Panc1 (cell line): ENCODE measurements at places on chromosomes 6 and 20. TPM values are rescaled to one million over a fixed set of nuclear protein-coding genes. Genes with fewer than 3 reads are reported as not detected.

DNA sequence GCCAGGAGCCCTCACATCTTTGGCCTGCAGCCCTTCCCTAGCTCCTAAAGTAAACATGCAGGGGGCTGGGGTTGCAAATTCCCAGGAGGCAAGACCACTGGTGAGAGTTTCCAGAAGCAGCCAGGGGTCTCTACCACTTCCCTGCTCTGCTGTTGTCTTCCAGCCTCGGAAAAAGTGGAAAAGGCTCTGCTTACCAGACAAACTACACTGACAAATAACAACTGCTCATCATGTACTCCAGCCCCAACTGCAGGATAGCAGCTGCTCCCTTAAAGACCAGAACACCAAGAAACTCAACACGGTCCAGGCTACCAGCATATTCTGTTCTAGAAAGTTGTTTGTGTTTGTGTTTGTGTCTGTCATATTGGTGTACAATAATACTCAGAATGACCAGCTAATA, 187.5 kb upstream of the MARCKS start:
- no peaks in the 10 kb centered on the region for H3K36me3 ChIP-seq
- H3K27me3 ChIP-seq: no peaks in the 10 kb centered on the region
- peaks cover 9% of the 10 kb centered on the region; the same call in 1 of the 2 replicates for H3K4me1 ChIP-seq
- no peak for DNase-seq
- no peak overlapping the region for H3K4me3 ChIP-seq

DNA sequence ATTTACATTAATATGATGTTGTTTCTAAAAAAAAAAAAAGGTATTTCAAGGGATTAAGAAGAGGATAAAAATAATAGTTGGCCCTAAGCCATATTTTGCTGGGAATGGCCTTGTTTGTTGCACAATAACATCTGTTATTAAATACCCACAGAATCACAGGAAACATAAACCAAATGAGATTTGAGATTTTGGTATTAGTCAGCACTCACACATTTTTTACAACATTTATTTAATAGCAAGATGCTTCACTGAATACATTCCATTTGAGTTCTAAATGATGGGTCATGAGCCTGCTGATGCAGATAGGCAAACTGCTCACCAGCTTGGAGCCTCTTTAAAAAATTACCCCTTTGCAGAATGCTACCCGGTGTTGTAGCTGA, 92.9 kb upstream of the ENPP5 start:
- H3K36me3 ChIP-seq: no peaks in the 10 kb centered on the region
- DNase-seq: no peak
- no peaks in the 10 kb centered on the region for H3K4me1 ChIP-seq
- H3K27me3 ChIP-seq: no peaks in the 10 kb centered on the region; the same call in 1 of the 2 replicates
- no peak overlapping the region for H3K4me3 ChIP-seq

DNA sequence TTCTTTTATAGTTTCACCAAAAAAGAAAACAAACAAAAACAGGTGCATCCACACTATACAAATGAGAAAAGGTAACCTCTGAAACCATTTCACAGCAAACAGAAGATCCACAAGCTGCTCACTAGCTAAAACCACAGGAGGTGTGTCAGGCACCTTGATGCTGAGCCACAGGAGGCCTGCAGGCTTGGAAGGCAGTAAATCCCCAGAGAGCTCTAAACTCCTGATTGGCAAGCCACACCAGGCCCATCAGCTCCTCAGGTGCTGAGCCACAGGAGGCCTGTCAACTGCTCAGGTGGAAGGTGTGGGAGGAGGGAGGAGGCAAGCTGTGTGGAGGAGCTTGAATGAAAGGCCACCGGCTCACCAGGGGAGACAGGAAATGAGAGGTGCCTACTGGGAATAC, 273.0 kb downstream of the PKHD1 start:
- H3K27me3 ChIP-seq: no peaks in the 10 kb centered on the region
- no peak for DNase-seq
- H3K36me3 ChIP-seq: no peaks in the 10 kb centered on the region
- no peaks in the 10 kb centered on the region for H3K4me1 ChIP-seq
- H3K4me3 ChIP-seq: no peak overlapping the region
- no peak overlapping the region for H3K27ac ChIP-seq

DNA sequence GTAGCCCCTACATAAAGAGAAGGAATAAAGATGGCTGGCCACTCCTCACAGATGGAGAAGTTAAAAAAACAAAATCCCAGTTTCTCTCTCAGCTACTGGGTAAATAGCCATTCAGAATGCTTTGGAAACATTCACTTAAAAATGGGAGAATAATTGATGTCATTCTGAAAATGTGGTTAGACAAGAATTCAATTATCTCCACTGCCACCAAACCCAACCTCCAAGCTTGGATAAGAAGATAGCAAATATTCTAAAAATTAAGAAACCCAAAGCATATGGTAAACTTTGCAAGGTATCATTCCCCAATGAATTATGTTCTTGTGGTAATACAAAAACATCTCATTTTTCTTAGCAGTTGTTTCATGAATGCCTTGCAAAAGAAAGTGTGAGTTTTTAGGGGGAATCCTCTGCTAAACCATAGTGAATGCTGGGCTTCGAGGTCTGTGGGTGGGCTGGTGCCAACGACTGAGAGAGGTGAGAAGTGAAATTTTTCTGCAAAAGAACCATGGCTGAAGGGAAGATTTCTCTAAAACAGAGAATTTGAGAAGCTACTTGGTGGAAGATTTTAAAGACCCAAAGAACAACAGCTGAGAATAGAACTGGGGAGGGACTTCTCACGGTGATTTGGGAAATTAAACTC, 497.9 kb upstream of the JARID2 start:
- 0 out of 2 replicates have a peak, but pooled peaks cover 2% of the 10 kb centered on the region for H3K27me3 ChIP-seq
- H3K4me1 ChIP-seq: no peaks in the 10 kb centered on the region
- H3K36me3 ChIP-seq: no peaks in the 10 kb centered on the region
- H3K27ac ChIP-seq: no peak overlapping the region

DNA sequence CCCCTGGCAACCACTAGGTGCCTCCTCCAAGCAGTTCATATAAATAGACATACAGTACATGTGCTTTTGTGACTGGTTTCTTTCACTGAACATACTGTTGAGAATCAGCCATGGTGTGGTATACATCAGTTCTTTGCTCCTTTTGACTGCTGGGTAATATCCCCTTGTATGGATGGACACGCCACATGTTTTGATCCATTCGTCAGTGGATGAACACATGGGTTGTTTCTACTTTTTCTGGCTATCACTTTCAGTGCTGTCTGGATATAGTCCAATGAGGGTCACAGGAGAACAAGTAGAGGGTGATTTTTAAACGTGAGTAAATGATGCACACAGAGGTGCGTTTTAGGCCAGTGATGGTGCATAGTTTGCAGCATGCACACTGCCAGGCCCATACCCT, 183.9 kb downstream of the FOXA2 start:
- no peaks in the 10 kb centered on the region for H3K27me3 ChIP-seq
- peaks cover 27% of the 10 kb centered on the region for H3K4me1 ChIP-seq
- H3K36me3 ChIP-seq: no peaks in the 10 kb centered on the region

- no peaks in the 10 kb centered on the region for H3K27me3 ChIP-seq
- no peak overlapping the region for H3K27ac ChIP-seq
- DNase-seq: no peak
Measured at GRCh38 chr6:98295515-98296175, 538.7 kb upstream of the POU3F2 start.

DNA sequence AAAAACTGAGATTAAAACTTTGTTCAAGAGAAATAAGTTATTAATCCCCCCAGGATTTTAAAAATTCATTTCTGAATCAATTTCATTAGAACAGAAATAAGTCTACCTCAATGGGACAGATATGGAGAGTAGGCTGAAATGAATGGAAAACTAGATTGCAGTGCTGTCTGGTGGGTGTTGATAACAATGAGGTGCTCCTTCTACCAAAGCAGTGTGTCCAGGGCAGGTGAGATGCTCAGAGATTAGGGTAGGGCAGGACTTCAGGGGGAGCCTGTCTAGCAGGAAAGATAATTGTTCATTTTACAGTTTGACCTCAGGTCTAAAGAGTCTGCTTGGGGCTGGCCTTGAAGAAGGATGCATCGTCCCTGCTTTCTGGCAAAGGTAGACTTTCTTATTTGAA, 38.0 kb upstream of the MYLIP start:
- no peak for DNase-seq
- H3K4me3 ChIP-seq: no peak overlapping the region
- no peaks in the 10 kb centered on the region for H3K4me1 ChIP-seq
- no peaks in the 10 kb centered on the region for H3K36me3 ChIP-seq
- H3K27ac ChIP-seq: no peak overlapping the region
- H3K27me3 ChIP-seq: peaks cover 4% of the 10 kb centered on the region; the same call in 1 of the 2 replicates

DNA sequence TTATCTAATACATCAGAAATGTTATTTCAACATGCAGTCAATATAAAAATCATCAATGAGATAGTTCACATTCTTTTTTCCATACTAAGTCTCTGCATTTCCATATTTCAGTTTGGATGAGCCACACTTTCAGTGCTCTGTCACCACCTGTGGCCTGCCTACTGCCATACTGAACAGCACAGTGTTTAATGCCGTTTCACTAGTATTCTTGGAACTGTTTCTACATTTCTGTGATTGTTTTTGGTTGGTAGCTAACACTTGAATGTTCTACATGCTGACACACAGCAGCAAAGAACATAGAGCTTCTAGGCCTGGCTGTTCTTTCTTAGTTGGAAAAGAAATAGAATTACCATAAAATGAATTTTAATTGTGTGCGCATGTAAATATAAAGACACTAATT, 61.4 kb upstream of the KIF25 start:
- DNase-seq: no peak
- H3K27ac ChIP-seq: no peak overlapping the region
- H3K4me3 ChIP-seq: no peak overlapping the region
- H3K4me1 ChIP-seq: no peaks in the 10 kb centered on the region
- no peaks in the 10 kb centered on the region for H3K27me3 ChIP-seq

GRCh38 chr6:149031859-149032598, 285.2 kb downstream of the UST start:
- H3K27ac ChIP-seq: no peak overlapping the region
- no peaks in the 10 kb centered on the region for H3K27me3 ChIP-seq
- no peak for DNase-seq
- peaks cover 10% of the 10 kb centered on the region for H3K4me1 ChIP-seq
- H3K36me3 ChIP-seq: no peaks in the 10 kb centered on the region

- H3K4me3 ChIP-seq: no peak overlapping the region
- no peak for DNase-seq
- no peaks in the 10 kb centered on the region for H3K36me3 ChIP-seq
- peaks cover 2% of the 10 kb centered on the region; the same call in 1 of the 2 replicates for H3K27me3 ChIP-seq
Measured at GRCh38 chr20:56831795-56832194, 202.7 kb downstream of the TFAP2C start.

- no peaks in the 10 kb centered on the region for H3K36me3 ChIP-seq
- DNase-seq: no peak
- no peak overlapping the region for H3K4me3 ChIP-seq
Measured at GRCh38 chr6:17980329-17980728, 7.1 kb downstream of the KIF13A start.

DNA sequence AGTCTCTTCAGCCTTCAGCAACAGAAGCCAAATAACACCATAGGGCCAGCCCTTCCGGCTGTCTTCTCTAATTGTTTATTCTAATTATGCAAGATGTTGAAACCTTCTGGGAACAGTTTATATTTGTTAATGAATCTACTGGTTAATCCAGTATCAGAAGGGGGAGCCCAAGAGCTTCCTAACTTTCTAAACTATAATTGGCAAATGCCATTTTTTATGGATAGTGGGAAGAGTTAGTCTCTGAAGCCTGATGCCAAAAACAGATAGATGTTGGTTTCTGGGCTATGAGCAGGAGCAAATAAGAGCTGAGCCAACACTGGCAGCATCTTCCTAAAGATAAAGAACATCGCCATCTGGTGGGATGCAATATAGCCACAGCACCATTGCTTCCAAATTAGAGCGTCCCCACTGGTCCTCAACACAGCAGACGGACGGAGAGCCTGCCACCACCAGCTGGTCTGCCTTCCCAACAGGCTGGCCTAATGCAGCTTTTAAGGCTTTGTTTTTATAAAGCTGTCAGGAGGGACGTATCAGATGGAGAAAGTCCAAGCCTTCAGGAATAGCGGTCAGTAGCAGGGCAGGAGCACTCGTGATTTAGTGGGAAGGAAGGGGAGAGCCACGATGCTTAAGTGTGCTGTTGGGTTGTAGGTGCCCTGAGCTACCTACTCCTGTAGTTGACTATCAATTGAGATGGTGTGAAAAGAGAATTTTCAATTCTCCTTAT, 118.8 kb downstream of the RALGAPA2 start:
- no peak overlapping the region for H3K4me3 ChIP-seq
- no peaks in the 10 kb centered on the region for H3K4me1 ChIP-seq
- H3K27ac ChIP-seq: no peak overlapping the region
- H3K36me3 ChIP-seq: no peaks in the 10 kb centered on the region

GRCh38 chr6:25403150-25403549, 124.0 kb downstream of the CARMIL1 start:
- H3K36me3 ChIP-seq: no peaks in the 10 kb centered on the region
- H3K4me1 ChIP-seq: no peaks in the 10 kb centered on the region
- no peak overlapping the region for H3K4me3 ChIP-seq
- H3K27me3 ChIP-seq: no peaks in the 10 kb centered on the region

GRCh38 chr20:24546232-24546892, 76.9 kb downstream of the SYNDIG1 start:
- H3K27ac ChIP-seq: no peak overlapping the region
- no peaks in the 10 kb centered on the region for H3K4me1 ChIP-seq
- no peaks in the 10 kb centered on the region for H3K36me3 ChIP-seq
- H3K4me3 ChIP-seq: no peak overlapping the region

DNA sequence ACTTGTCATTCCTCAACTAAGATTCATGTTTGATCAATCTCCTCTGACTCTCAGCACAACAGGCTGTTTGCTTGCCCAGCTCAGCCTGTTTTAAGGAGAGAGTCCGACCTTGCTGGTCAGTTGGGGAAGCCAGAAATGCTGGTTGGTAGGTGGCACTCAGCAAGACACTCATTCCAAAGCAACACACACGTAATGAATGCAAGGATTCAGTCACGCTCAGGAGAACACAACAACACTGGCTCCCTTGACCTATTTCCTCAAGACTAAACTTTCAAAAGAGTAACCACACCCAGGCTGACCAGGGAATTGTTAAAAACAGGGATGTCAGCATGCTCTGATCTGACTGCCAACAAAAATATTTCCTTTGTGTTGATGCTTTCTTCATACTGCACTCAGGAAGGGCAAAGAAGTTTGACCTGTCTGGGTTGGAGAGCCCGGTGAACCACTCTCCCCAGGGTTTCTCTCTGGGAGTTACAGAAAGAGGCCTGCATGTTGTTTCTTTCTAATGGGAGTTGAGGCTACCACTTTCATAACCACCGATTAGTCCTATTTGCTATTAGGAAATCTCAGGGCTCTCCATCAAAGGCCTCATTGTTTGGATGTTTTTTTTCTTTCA, 25.6 kb upstream of the PREP start:
- no peak for DNase-seq
- no peaks in the 10 kb centered on the region for H3K27me3 ChIP-seq
- no peak overlapping the region for H3K4me3 ChIP-seq

- H3K27me3 ChIP-seq: peaks cover 2% of the 10 kb centered on the region; the same call in 1 of the 2 replicates
- H3K36me3 ChIP-seq: no peaks in the 10 kb centered on the region; the same call in 1 of the 2 replicates
- peak overlapping the region; percentile 39 for H3K27ac ChIP-seq
- no peak for DNase-seq
Measured at GRCh38 chr6:75202676-75203131, 3.1 kb downstream of the COL12A1 start.

- no peaks in the 10 kb centered on the region for H3K4me1 ChIP-seq
- no peaks in the 10 kb centered on the region for H3K36me3 ChIP-seq
- no peak for DNase-seq
- H3K27me3 ChIP-seq: no peaks in the 10 kb centered on the region
- H3K27ac ChIP-seq: no peak overlapping the region
Measured at GRCh38 chr20:13900496-13900895, 89.9 kb downstream of the SEL1L2 start.

RAD21L1 gene
- total RNA-seq: 1.0 TPM

CBLN4 gene
- total RNA-seq: not detected

CRIP3 gene
- 0.64 TPM for total RNA-seq

NEURL2 gene
- 3.0 TPM for total RNA-seq

SMPDL3A gene
- total RNA-seq: 1.8 TPM

TGM2 gene
- 113 TPM for total RNA-seq

KIF6 gene
- not detected for total RNA-seq

SNAP91 gene
- 0.95 TPM for total RNA-seq

SCGN gene
- not detected for total RNA-seq
